ENCODE measurements at places on chromosomes 7 and 10. TPM values are rescaled to one million over a fixed set of nuclear protein-coding genes. Genes with fewer than 3 reads are reported as not detected.

DNA sequence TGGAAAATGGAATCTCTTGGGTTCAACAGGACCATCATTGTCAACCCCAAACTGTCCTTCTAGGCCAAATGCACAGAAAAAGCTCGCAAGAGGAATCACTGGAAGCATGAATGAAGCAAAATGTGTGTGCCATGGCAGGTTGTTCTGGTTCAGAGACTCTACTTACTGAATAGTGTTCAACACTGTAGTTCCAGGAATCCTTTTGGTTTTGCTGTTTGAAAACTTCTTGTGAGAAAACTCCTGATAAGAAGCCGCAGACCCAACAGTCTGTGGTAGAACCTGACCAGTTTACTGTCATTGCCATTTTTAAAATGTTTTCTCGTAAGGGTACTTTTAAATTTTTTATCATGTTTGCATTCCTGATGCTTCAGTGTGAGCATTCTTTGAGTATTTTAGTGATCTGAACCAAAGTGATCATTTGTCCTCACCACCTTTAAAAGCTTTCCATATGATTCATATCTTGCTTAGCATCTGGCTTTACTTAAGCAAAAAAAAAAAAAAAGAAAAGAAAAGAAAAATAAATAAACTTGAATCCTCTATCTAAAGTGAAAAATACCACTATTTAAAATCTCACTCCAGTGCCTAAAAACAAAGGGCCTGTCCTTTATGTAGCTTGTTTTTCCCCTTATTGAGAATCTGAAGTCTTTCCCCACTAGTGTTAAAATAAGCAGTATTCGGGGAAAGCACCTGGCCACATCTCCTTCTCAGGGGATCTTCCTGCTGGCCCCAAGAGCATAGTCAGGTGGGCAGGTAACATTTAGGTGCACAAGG is 92.4 kb downstream of the WNT2 start:
- H3K27ac ChIP-seq: no peak overlapping the region
- no peak overlapping the region for H3K4me3 ChIP-seq
- no peak for DNase-seq
- H3K36me3 ChIP-seq: no peaks in the 10 kb centered on the region
- peaks cover 2% of the 10 kb centered on the region for H3K27me3 ChIP-seq

- H3K4me1 ChIP-seq: peaks cover 1% of the 10 kb centered on the region
- H3K27ac ChIP-seq: no peak overlapping the region
- no peak for DNase-seq
- no peaks in the 10 kb centered on the region for H3K27me3 ChIP-seq
- H3K36me3 ChIP-seq: no peaks in the 10 kb centered on the region
Observed at GRCh38 chr7:115410434-115410820, 488.5 kb downstream of the MDFIC start.

- no peak for DNase-seq
- H3K27ac ChIP-seq: no peak overlapping the region
- H3K27me3 ChIP-seq: no peaks in the 10 kb centered on the region
- no peak overlapping the region for H3K4me3 ChIP-seq
Observed at GRCh38 chr10:31296754-31297153, 22.3 kb upstream of the ZEB1 start.

GRCh38 chr7:55087521-55087961 is 68.7 kb downstream of the EGFR start:
- no peak overlapping the region for H3K4me3 ChIP-seq
- H3K4me1 ChIP-seq: peaks cover 15% of the 10 kb centered on the region
- peaks cover 19% of the 10 kb centered on the region for H3K27me3 ChIP-seq
- no peak for DNase-seq
- H3K36me3 ChIP-seq: no peaks in the 10 kb centered on the region

- DNase-seq: no peak
- no peaks in the 10 kb centered on the region for H3K27me3 ChIP-seq
- H3K4me1 ChIP-seq: peaks cover 51% of the 10 kb centered on the region
Observed at GRCh38 chr10:73781548-73781878, 335 bp upstream of the CHCHD1 start.

DNA sequence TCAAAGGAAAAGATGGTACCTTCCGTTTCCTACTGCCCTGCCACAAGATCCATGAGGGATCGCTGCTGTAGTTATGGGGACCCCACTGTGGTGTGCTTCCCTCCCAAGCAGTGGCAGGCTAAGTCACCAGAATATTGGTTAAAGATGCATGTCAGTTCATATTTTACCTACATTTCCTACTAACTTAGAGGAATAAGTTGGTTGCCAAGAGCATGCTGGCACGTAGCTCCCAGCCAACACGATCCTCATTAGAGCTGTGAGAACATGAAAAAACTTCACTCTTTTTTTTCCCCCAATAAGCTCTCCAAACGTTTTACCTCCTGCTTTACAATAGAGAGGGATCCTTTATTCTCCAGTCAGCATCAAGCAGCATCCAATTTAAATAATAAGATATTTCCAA is 203.7 kb downstream of the TRIL start:
- H3K27me3 ChIP-seq: peaks cover 4% of the 10 kb centered on the region
- no peaks in the 10 kb centered on the region for H3K4me1 ChIP-seq
- no peaks in the 10 kb centered on the region for H3K36me3 ChIP-seq
- H3K4me3 ChIP-seq: no peak overlapping the region

DNA sequence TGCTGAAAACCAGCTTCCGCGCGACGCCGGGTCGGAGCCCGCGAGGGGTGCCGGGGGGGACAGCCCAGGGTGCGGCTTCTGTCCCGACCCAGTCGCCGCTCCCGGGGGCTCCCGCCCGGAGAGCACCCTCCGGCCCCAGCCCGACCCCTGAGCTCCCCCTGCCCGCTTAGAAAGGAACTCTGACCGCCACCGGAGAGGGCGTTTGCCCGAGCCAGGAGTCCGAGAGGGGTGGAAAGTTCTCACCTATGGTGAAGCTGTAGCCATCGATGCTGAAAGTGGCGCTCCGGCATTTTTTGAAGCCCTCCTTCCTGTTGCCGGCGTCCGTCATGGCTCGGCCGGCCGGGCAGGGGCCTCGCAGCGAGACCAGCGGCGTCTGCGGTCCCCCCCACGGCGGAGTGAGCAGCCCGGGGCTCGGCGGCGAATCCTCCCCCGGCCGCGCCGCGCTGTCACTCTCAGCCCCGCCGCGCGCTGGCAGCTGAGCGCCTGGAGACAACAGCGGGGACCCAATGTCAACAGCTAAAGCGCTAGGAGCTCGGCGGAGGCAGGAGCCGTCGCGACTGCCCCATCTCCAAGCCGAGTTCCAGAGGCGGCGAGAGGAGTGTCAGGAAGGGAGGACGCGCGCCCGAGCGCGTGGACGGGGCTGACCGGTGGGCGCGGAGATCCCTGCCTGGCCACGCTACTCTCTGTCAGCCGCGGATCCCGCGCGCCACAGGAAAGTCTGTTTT is 191.6 kb downstream of the LSM5 start:
- no peak overlapping the region for H3K27ac ChIP-seq
- H3K27me3 ChIP-seq: peaks cover 35% of the 10 kb centered on the region
- H3K4me1 ChIP-seq: peaks cover 6% of the 10 kb centered on the region
- H3K4me3 ChIP-seq: no peak overlapping the region

GRCh38 chr10:101228966-101229265 is 347 bp downstream of the LBX1 start:
- H3K27me3 ChIP-seq: peaks cover 70% of the 10 kb centered on the region
- H3K4me3 ChIP-seq: no peak overlapping the region
- H3K27ac ChIP-seq: no peak overlapping the region

GRCh38 chr7:80373429-80374032 is 138.3 kb downstream of the GNAT3 start:
- DNase-seq: no peak
- H3K4me1 ChIP-seq: no peaks in the 10 kb centered on the region
- no peak overlapping the region for H3K4me3 ChIP-seq

DNA sequence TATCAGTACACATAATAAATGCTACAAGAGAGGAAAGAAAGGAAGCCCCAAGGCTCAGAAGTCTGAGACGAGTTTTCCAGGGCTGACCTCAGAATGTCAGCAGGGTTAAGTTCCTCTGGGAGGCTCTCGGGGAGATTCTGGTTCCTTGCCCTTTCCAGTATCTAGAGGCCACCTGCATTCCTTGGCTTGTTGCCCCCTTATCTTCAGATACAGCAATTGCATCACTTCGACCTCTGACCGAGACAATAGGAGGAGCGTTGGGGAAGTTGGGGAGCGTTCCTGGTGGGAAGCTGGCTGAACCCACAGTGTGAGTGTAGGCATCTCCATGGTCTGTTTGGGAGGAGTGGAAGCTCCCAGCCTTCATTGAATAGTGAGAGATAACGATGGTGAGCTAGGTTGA is 72.0 kb upstream of the MTPN start:
- H3K36me3 ChIP-seq: peaks cover 3% of the 10 kb centered on the region
- peaks cover under 1% of the 10 kb centered on the region for H3K4me1 ChIP-seq
- H3K27ac ChIP-seq: no peak overlapping the region
- peaks cover 3% of the 10 kb centered on the region for H3K27me3 ChIP-seq
- H3K4me3 ChIP-seq: no peak overlapping the region
- DNase-seq: no peak

DNA sequence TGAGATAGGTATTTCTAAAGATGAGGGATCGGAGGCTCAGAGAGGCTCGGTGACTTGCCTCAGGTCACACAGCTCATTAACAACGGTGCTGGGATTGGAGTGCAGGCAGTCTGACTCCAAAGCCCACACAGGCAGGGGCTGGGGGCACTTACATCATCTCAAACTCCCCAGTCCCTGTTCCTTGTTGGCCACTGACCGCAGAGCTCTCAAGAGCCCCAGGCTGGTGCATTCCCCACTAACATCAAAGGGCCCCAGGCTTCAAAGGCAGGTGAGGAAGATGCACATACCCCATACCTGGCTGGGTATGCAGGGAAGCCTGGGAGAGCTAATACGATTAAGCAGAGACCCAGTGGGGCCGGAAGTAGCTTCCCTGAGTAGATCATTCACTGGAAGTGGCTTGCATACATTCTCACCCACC is 13.7 kb upstream of the NODAL start:
- H3K36me3 ChIP-seq: no peaks in the 10 kb centered on the region
- peaks cover 9% of the 10 kb centered on the region for H3K4me1 ChIP-seq
- no peak overlapping the region for H3K27ac ChIP-seq

GRCh38 chr7:27150568-27151340 is 1.6 kb downstream of the HOXA3 start:
- DNase-seq: peak; percentile 82
- no peak overlapping the region for H3K27ac ChIP-seq
- no peaks in the 10 kb centered on the region for H3K36me3 ChIP-seq
- H3K4me3 ChIP-seq: peak overlapping the region; percentile 35
- peaks cover 36% of the 10 kb centered on the region for H3K4me1 ChIP-seq

DNA sequence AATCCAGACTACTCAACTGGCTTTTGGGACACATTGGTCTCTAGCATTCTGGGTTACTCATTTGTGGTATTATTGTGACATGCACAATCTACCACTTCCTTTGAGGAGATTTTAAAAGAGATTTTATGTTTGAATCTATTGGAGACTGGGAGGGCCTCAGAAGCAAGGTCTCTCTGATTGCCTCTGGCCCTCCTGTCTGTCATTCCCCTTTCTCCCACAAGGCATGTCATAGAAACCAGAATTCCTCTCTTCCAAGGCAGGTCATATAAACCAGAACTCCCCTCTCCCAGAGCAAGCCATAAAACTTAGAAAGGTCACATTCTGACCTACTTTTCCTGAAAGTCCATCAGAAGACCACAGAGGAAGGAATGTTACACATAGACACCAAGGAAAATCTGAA is 777.7 kb downstream of the PHTF2 start:
- no peaks in the 10 kb centered on the region for H3K36me3 ChIP-seq
- no peak overlapping the region for H3K4me3 ChIP-seq
- DNase-seq: no peak
- H3K4me1 ChIP-seq: no peaks in the 10 kb centered on the region
- H3K27me3 ChIP-seq: no peaks in the 10 kb centered on the region
- no peak overlapping the region for H3K27ac ChIP-seq

DNA sequence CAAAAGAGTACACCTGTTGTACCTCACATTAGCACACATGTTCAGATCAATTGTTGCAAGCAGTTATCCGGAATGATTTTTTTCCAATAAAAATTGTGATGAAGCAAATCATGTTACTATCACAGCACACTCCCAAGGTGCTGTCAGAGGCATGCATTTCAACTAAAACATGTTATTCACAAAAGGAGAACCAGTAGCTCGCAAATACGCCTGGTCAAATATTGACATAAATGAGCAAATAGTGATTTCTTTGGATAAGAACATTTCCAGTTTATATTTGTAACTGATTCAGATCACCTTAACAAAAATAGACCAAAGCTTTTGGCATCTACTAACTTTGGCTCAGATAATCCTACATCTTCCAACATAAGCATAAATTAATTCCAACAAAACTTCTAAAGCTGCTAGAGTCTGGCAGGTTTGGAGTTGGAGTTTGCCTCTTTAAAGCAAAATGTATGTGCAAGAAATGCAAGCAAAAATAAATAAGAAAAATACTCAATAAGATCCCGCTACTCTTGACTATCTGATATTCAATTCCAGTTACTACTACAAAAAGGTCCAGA is 208.0 kb downstream of the SFMBT2 start:
- H3K4me3 ChIP-seq: no peak overlapping the region
- H3K27me3 ChIP-seq: no peaks in the 10 kb centered on the region
- peaks cover 4% of the 10 kb centered on the region for H3K4me1 ChIP-seq
- peaks cover 51% of the 10 kb centered on the region for H3K36me3 ChIP-seq
- DNase-seq: no peak

DNA sequence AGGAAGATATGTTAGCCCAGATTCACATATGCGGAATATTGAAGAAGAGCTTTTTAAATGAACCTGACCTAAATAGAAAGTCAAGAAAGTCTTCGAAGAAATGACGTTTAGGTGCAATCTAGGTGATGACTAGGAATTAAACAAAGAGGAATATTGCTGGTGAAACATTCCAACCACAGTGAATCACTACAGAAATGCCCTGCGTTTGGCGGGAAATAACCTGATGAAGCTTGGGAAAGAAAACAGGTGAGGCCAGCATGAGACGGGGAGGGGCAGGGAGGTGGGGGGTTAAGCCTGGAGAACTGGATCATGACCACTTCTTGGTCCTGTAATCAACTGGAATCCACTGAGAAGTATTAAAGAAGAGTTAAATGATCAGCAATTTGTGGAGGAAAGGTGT is 299.4 kb upstream of the VSTM2A start:
- no peak overlapping the region for H3K4me3 ChIP-seq
- no peaks in the 10 kb centered on the region for H3K36me3 ChIP-seq

GRCh38 chr10:121598263-121599249 is at the start of gene FGFR2:
Gene FGFR2 (minus strand): TSS chr10:121598444. CDS start chr10:121593817, 4,627 bp downstream.
- peaks cover 48% of the 10 kb centered on the region for H3K27me3 ChIP-seq
- H3K4me1 ChIP-seq: peaks cover 7% of the 10 kb centered on the region
- H3K4me3 ChIP-seq: no peak within 1 kb of the TSS
- no peak within 1 kb of the TSS for H3K27ac ChIP-seq
- peak; percentile 36 for DNase-seq

- no peak for DNase-seq
- H3K4me3 ChIP-seq: no peak overlapping the region
- peaks cover 3% of the 10 kb centered on the region for H3K27me3 ChIP-seq
- H3K36me3 ChIP-seq: no peaks in the 10 kb centered on the region
Observed at GRCh38 chr7:21771906-21772610, 173.6 kb downstream of the CDCA7L start.

- no peaks in the 10 kb centered on the region for H3K36me3 ChIP-seq
- no peaks in the 10 kb centered on the region for H3K27me3 ChIP-seq
- H3K4me1 ChIP-seq: no peaks in the 10 kb centered on the region
- DNase-seq: no peak
- no peak overlapping the region for H3K27ac ChIP-seq
Observed at GRCh38 chr10:4941540-4942330, 21.5 kb upstream of the AKR1C1 start.

The OR9A2 gene
- total RNA-seq: not detected

The DRGX gene
- not detected for total RNA-seq

The CDC14C gene
- total RNA-seq: not detected

The EFCAB10 gene
- not detected for total RNA-seq

The SPDYE2B gene
- total RNA-seq: not detected

The GOT1 gene
- 51.7 TPM for total RNA-seq

The KIFBP gene
- total RNA-seq: 12.9 TPM

The SLC16A12 gene
- total RNA-seq: not detected

The STEAP2 gene
- not detected for total RNA-seq

The PIP gene
- not detected for total RNA-seq

The CPN1 gene
- not detected for total RNA-seq

The IGFBP1 gene
- not detected for total RNA-seq

The PVRIG gene
- 26.9 TPM for total RNA-seq

The EEF1AKMT2 gene
- 21.4 TPM for total RNA-seq

The MPP7 gene
- total RNA-seq: 11.0 TPM

The FANK1 gene
- total RNA-seq: 0.42 TPM

The SMO gene
- 0.71 TPM for total RNA-seq

Measured in activated CD4-positive, alpha-beta T cell treated with anti-CD3 and anti-CD28 coated beads for 36 hours (primary cell).